ENCODE measurements at places on chromosomes 12 and 14. TPM values are rescaled to one million over a fixed set of nuclear protein-coding genes. Genes with fewer than 3 reads are reported as not detected.

- no peak for DNase-seq
Measured at GRCh38 chr14:100765991-100766390, 39.3 kb downstream of the DLK1 start.

DNA sequence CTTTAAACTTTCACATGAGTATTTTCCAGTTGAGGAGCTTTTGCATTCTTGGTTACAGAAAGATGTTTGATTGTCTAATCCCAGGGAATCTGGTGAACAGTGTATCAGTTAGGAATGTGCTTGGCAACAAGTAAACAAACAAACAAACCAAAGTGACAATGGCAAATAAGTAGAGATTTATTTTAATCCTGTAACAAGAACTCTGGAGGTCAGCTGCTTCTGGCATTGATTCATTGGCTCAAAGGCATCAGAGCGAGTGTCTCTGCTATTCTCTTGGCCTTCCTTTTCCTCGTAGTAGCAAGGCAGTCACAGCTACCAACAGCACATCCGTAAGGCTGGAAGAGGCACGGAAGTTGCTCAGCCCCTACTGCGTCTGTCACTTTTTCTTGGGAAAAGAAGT, 37.2 kb downstream of the CRADD start:
- DNase-seq: no peak

- no peak for DNase-seq
Measured at GRCh38 chr14:96064866-96065265, 25.7 kb downstream of the C14orf132 start.

DNA sequence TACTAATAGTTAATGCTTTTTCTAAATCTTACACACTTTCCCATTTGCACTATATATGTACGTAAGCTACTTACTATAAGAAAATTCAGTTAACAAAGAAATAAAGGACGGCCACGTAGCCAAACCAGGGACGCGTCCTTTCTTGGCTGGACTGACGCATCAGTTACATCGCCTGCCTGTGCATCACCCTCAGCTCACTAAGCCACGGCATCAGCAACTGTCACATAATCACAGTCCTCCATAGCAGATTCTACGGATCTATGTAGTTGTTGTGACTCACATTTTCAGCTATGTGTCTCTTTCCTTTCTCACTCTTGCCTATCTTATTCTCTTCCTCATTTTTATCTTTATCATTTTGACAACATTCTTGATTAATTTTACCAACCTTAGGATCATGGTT, 38.1 kb upstream of the C12orf50 start:
- DNase-seq: no peak

DNA sequence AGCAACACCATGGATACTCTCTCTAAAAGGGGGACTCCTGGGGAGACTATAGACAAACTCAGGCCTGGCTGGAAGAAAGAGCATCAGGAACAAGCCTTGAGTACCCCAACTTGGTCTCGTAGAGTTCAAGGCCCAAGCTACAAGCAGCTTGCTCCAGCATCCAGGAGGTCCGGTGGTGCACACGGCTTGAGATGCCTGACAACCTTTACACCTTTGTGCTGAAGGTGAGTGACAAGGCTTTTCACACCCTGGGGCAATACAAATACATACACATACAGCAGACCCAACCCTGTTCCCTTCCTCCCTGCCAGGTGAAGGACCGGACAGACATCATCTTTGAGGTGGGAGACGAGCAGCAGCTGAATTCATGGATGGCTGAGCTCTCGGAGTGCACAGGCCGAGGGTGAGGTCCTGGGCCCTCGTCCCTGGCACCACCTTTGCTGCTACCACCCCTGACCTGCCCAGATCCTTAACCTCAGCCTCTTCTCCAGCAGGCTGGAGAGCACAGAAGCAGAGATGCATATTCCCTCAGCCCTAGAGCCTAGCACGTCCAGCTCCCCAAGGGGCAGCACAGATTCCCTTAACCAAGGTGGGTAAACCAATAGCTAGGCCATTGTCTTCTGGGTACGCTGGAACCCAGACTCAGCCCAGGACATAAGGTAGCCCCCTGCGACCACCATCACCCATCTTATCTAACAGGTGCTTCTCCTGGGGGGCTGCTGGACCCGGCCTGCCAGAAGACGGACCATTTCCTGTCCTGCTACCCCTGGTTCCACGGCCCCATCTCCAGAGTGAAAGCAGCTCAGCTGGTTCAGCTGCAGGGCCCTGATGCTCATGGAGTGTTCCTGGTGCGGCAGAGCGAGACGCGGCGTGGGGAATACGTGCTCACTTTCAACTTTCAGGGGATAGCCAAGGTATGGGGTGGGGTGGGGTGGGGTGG, 41.2 kb downstream of the SH2B3 start:
- no peak for DNase-seq

TIGAR gene
- 10.7 TPM for polyA plus RNA-seq

SYCP3 gene
- polyA plus RNA-seq: 1.4 TPM
